Retinal pigment epithelial cell (primary cell): ENCODE measurements at places on chromosomes 12 and 14.

DNA sequence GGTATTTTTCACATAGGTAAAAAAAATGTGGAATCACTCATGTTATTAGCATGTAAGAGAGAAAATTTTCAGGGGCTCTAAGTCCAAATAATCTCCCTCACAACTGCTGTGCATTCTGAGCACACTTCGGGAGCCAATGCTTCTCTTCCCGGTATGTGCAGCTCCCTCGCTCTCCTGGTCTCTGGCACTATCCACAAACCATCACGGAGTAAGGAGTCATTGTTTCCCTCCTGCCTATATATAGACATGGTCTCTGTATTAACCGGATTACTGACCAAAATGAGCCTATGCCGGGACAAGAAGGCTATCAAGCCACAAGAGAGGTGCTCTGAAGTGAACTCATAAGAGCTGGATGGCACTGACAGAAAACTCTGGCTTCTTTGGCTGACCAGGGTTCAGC, 13.4 kb downstream of the HECTD4 start:
- no peak for DNase-seq

GRCh38 chr12:75825686-75826085, 205.9 kb downstream of the PHLDA1 start:
- peak; percentile 86 for DNase-seq

GRCh38 chr14:81385419-81385818, 14.7 kb downstream of the STON2 start:
- DNase-seq, result no peak

GRCh38 chr12:97313471-97314190, 149.0 kb upstream of the RMST start:
- DNase-seq, result no peak

DNA sequence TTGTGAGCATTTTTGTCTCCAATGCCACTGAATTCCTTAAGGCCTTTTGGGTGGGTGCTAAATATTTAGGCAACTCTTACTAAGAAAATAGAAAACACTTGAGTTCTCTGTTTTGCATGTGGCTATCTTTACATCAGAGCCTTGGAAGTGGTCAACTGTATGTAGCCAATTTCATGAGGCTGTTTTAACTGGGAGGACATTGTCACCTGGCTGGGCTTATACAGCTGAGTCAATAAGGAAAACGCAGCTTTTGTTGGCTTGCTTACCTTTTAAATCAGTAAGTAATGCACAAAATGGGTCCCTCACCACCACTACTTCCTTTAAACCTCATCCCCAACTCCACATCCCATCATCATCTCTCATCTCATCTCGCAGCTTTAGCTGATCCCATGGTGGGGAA, 194.3 kb downstream of the RGS6 start:
- DNase-seq, result no peak

DNA sequence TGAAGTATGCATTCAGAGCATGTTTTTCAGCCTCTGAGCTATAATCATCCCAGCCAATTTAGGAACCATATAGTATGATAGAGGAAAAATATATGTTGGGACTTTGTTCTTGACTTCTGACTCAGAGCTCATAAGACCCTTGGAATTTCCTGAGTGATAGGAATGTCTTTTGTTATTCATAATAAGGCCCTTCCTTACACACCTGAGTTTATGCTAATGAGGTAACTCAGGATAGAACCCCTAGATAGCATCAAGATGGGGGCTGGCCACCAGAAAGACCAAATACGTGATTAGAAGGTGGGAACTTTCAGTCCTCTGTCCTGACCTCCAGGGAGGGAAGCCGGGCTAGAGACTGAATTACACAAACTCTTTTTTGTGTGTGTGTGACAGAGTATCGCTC, 32.4 kb upstream of the PLEK2 start:
- DNase-seq, result no peak

DNA sequence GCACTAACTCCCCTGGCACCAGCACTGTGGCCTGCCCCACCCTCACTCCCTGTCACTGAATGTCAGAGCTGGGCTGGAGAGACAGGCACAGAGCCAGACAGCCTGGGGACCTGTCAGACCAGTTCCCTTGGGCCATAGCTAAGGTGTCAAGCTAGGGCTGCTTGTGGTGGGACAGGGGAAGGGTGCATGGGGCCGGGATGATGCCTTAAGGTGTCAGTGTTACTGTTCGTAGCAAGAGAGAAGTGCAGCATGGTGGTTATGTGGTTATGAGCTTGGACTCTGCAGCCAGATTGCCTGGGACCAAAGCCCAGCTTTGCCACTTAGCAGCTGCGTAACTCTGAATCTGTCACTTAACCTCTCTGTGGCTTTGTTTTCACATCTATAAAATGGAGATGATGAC, 3.8 kb downstream of the RAPGEF3 start:
- DNase-seq, result no peak

DNA sequence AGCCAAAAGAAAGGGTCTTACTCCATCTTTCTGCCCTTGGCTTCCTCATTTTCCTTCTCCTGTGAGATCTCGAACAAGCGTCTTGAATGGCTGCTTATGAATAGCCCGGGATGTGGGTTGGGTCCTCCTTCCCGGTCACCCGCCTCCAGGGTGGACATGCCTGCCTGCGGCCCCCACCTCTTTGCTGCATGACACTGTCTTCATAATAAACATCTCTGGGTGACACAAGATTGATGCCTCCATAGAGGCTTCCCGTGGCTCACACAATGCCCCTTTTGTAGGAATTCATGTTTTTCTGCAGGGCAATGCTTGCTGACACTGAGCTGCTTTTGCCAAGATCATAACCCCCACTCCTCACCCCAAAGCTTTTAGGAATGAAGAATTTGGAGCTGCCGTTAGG, 125.9 kb downstream of the ZNF664 start:
- DNase-seq, result no peak

DNA sequence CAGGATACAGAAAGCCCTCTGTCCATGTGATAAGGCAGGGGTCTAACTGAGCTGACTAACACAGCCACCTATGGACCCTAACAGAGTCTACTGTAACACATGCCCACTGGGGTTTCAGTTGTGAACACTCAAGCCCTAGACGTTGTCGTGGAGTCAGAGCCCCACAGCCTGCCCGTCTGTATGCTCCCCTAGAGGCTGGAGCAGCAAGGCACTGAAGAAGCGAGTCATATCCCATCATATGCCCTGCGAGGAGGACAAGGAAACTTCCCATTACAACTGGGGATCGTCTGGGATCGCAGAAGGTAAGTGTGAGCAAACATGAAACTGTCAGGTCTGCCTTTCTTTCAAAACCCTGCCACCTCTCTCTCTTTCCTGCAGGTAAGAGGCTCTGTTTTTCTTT, 138.1 kb downstream of the GPR65 start:
- no peak for DNase-seq

- no peak for DNase-seq
Observed at GRCh38 chr14:52059649-52060048, 9.2 kb downstream of the NID2 start.

- no peak for DNase-seq
Observed at GRCh38 chr14:69376439-69376838, 21.7 kb downstream of the ERH start.

DNA sequence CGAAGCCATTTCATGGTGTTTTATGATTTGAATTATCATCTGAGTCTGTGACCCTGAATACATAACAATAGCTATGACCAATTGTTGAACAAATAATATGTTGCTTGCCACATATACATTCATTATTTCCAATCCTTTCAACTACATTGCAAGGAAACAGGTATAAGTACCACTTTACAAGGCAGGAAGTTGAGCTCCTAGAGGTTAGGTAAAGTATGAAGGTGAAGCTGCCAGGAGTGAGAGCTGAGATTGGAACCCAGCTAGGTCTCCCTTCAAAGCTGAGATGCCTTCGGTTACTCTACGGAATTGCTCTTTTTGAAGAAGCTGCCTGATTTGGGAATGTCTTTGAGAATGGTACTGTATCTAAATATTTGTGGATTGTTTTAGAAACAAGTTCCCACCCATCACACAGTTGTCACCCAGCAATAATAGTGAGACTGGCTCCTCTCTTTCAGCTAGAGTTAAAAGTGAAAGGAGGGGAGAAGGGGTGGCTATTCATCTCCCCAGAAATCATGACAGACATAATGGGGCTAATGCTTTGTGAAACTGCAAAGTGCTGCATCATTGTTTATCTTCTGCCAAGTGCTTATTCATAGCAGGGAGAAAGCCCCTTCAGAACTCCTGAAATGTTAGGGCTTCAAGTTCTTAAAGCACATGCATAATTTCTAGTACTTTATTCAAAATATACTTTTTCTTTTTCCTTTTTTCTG, 75.9 kb upstream of the AMIGO2 start:
- DNase-seq, result no peak

GRCh38 chr14:60163693-60164092, 1.5 kb downstream of the DHRS7 start:
- DNase-seq, result no peak

GRCh38 chr14:26187996-26188620, 409.7 kb downstream of the NOVA1 start:
- no peak for DNase-seq

- DNase-seq, result no peak
Observed at GRCh38 chr12:16112612-16113560, 164.6 kb downstream of the SLC15A5 start.

- DNase-seq, result no peak
Observed at GRCh38 chr12:82758749-82759330, 72.1 kb downstream of the TMTC2 start.

- no peak for DNase-seq
Observed at GRCh38 chr12:110117956-110118685, 6.0 kb upstream of the IFT81 start.

GRCh38 chr14:94775091-94775870, 5.4 kb upstream of the GSC start:
- no peak for DNase-seq

DNA sequence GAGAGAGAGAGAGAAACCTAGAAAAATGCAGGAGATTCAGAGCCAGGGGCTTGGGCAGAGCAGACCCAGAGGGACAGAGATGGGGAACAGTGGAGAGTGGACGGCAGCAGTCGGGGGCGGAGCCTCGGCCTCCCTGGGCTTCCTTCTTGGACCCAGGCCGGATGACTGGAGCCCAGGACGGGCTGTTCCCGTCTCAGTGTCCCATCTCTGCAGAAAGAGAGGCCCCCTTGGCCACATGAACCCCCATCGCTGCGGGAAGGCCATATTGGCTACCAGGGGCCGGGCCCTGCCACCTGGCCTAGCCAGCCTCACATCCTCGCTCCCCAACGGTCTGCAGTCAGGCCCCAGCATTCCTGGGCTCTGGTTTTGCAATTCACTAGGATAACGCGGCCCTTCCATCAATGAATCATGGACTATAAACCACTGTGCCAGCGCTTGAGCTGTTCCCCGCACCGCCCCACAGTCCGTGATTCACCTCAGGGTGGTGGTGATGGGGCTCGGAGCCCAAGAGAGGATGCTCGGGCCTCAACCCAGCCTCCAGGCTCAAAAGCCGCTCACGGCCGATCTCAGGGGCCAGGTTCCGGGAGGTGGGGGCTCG, 116.5 kb downstream of the RFLNA start:
- no peak for DNase-seq

DNA sequence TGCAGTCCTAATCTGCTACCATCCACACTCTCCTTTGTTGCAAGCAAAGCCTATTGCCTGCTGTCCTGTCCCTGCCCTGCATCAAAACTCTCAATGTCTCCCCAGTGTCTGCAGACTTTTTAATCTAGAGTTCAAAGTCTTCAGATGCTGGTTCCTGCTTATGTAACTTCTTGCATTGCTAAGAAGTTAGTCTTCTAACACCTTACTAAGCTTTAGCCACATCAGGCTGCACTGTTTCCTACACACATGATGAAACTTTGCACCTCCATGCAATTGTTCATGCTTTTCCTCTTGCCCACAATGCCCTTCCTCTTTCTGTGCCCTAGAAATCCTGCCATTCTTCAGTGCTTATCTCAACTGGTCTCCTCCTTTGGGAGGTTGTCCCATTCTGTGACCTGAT, 16.2 kb upstream of the DICER1 start:
- no peak for DNase-seq

DNA sequence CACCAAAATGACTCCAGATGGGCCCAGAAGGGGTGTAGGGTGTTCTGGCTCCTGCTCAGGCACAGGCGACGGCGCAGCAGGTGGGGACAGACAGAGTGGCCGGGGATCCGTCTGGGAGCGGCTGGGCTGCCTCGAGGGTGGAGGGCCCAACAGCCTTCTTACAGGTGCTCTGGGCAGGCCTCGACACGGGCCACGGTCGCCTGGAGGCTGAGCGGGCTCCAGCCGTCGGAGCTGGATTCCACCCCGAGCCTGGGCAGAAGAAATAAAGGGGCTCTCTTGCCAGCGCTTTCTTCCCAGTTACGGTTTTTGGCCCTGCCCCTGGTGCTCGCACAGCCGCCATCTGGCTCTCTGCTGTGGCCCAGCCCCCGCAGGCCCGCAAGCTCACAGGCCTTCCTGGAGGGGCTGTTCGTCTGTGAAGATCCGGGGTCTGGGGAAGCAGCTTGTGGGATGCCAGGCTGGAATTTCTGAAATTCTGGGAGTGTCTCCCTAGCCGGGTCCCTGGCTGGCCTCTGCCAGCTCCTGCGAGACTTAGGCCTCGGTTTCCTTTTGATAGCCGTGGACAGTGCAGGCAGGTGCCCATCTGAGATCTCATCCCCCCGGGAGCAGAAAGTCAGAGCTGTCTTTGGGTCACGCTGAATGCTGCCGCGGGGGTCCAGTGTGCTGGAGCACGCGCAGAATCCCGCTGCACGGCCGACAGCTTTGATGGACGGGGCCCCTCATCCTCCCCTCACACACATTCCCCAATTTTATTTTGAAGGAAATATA, 122.7 kb downstream of the PAPOLA start:
- DNase-seq, result no peak

- no peak for DNase-seq
Observed at GRCh38 chr12:121189131-121189530, 20.8 kb upstream of the P2RX4 start.

DNA sequence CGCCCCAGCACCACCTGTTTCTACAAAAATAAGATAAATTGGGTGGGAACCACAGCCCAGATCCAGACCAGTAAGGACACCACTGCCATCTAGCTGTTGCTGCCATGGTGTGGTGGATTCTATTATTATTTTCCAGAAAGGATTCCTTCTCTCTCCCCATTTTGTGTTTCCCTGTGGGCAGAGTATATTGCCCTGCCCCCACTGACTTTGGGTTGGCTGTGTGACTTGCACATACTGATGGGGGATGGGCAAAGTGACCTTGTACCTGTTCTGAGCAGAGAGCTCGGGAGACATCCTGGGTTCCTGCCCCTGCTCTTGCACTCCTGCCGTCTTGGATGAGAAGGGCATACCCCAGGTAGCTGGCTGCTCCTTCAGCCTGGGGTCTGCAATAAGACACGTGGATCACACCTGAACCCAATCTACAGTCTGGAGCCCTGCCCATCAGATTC, 24.3 kb downstream of the MOAP1 start:
- DNase-seq, result no peak

- DNase-seq, result no peak
Observed at GRCh38 chr14:51284241-51284640, 44.2 kb downstream of the TMX1 start.

DNA sequence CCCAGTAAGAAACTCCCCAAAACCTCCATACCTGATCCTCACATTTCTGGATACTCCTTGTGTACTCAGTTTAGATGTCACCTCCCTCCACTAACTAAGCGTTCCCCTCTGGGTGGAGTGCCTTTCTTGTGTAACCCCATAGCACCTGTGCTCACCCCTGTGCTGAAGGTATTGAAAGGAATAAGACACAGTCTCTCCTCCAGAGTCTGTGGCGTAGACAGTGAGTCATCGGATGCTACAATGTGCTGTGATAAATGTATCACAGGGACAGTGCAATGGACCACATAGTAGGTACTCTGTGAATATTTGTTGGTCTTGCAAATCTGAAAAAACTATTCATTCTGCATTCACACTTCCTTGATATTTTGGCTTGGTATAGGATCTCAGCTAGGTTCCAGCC, 30.8 kb downstream of the TSPAN9 start:
- no peak for DNase-seq
